LHCN-M2 (cell line): ENCODE measurements at places on chromosomes 5 and 9. TPM values are rescaled to one million over a fixed set of nuclear protein-coding genes. Genes with fewer than 3 reads are reported as not detected.

- DNase-seq = no peak
Measured at GRCh38 chr5:72288924-72289323, 31.1 kb downstream of the MRPS27 start.

DNA sequence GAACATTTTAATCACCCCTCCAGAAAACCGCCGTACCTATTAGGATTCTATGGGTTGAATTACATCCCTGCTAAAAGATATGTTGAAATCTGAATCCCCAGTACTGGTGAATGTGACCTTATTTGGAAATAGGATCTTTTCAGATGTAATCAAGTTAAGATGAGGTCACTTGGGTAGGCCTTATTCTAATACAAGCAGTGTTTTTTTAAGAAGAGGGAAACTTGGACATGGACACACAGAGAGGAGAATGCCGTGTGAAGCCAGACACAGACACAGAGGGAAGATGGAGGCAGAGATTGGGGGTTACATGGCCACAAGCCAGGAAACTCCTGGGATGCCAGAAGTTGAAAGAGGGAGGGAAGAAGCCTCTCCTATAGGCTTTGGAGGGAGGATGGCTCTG lies 183.5 kb downstream of the GNA14 start:
- DNase-seq = no peak

- DNase-seq = no peak
Measured at GRCh38 chr5:40578501-40579451, 100.9 kb upstream of the PTGER4 start.

DNA sequence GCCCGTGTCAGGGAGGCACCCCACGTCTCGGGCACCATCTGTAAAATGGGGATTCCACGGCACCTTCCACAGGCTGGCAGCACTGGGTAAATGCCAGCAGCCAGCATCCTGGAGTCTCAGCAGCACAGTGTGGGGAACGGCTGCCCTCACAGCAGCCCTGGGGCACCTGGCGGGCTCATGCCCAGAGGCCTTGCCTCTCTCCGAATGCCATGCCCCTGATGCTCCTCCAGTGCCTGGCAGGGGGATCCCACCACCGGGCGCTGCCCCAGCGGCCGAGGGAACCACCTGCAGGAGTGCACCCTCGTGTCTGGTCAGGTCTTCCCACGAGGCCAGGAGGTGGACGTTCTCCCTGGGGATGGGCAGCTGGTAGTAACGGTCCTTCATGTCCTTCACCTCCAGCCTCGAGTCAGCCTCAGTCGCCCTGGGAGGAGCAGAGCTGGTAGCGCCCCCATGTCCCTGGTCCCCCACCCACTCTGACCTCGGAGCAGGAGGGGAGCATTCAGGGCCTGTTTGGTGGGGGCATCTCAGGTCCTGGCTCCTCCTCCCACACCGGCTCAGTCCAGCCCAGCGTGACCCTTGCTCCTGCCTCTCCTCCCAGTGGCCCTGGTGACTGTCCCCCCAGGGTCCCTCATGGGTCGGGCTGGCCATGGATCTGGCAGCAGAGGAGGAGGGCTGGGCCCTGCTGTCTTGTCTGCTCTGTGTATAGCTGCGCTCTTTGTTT lies 49.9 kb upstream of the NRARP start:
- no peak for DNase-seq

- DNase-seq = no peak
Measured at GRCh38 chr5:1134478-1134877, 22.6 kb upstream of the SLC12A7 start.

DNA sequence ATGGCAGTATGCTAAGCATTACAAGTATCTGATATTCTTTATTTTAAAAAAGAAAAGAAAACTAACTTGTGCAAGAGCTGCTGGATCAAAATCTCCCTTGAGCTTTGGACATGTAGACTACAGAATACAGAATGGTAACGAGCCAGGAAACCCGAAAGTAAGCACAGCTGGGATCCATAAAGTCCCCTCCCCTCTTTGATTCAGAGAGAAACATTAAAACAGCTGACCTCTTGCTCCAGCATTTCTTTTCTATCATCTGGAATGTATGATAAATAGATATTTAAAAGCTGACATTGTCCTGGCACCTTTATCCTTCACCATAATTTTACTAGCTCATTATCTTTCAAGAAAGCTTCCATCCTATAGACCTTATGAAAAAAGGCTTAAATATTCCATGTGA lies 28.2 kb upstream of the LPAR1 start:
- DNase-seq = no peak

- no peak for DNase-seq
Measured at GRCh38 chr9:87655731-87656130, 70.2 kb upstream of the CTSL start.

DNA sequence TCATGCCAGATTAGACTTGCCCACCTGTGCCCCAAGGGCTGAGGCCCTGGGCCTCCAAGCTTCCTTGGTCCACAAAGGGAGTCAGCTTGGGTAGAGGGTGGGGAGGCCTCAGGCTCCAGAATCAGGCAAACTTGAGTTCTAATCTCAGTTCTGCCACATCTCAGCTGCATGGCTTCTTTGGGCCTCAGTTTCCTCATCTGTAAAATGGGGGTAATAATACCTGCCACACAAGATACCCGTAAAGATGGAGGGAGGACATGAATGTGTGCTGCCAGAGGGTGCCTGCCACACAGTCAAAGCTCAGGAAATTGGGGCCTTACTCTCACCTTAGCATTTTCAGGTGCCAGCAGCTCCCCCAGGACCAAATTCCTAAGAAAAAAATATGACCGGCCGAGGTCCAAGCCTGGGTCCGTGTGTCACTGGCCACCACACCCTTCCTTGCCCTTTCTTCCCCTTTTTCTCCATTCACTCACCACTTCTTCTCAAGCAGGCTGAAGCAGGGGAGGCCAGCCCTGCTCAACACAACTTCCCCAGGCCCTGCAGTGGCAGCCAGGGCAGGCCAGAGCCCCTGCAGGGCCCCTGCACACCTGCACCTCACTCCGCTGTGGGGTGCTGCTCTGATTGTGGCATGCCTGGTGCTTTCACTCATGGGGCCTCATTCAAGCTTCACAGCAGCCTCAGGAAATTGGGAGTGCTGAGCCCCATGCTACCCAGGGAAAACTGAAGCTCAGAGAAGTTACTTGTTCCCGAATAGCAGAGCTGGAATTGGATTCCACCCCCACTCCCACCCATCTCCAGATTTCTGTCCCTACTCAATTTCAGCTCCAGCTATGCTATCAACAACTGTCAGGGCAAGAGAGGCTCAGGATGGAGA lies 3.9 kb downstream of the RGS14 start:
- DNase-seq = no peak

GRCh38 chr5:129905473-129906176 lies 1.4 kb downstream of the CHSY3 start:
- DNase-seq = peak; percentile 35

- DNase-seq = no peak
Measured at GRCh38 chr9:27474305-27474704, 49.8 kb upstream of the IFNK start.

GRCh38 chr5:68381909-68382308 lies 166.4 kb downstream of the PIK3R1 start:
- DNase-seq = no peak

DNA sequence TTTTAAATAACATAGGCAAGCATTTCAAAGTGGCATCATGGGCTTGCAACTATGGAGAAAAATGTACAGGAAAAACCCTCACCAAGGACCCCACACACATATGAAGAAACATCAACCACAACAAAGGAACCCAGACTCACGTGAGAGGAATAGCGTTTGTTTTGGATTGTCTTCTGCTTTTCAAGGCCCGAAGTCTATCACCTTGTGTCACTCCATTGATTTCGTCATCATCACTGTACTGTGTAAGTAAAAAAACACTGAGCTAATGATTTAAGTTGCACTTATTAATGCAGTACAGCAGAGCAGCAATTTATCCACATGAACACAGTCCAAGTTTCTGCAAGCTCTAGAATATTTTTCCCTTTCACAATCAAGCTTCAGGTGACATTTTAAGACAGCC lies 72.4 kb downstream of the HABP4 start:
- DNase-seq = no peak

DNA sequence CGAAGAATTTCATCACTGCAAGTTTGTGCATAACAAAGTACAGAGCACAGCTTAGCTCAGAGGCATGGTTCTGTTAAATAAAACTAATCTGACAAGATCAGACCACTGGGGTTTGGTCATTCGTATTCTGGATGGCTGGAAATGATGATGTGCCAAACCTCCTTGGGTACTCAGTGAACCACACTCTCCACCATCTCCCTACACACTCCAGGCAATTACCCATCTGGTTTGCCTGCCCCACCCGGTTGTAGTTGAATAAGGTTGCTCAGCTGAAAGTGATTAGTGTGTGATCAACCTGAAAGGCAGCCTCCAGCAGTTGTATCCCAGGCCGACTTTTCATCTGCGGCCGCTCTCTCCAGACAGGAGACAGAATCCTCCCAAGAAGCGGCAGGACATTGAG lies 371.4 kb downstream of the TLE1 start:
- no peak for DNase-seq

- peak; percentile 2 for DNase-seq
Measured at GRCh38 chr5:158487156-158487555, 612.6 kb downstream of the EBF1 start.

DNA sequence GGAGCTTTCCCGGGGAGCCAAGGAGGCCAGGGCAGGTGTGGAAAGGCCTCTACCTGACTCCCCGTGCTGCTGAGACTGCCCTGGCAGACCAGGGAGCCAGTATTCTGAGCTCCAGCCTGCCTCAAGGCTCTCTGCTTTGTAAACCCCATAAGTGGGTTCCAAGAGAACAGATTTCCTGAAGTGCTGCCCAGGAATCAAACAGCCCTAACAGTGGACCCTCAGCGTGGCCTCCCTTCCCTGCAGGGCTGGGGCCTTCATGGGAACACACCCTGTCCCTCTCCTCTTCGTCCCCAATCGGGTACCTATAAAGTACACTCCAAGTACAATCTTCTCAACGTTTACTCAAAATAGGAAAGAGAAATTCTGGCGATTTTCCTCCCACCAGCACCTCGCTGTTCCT lies 252.5 kb downstream of the FSTL4 start:
- no peak for DNase-seq

GRCh38 chr9:86352440-86353077 lies 1.7 kb downstream of the TUT7 start:
- DNase-seq = no peak

- DNase-seq = no peak
Measured at GRCh38 chr5:139669662-139670368, 21.7 kb downstream of the CXXC5 start.

DNA sequence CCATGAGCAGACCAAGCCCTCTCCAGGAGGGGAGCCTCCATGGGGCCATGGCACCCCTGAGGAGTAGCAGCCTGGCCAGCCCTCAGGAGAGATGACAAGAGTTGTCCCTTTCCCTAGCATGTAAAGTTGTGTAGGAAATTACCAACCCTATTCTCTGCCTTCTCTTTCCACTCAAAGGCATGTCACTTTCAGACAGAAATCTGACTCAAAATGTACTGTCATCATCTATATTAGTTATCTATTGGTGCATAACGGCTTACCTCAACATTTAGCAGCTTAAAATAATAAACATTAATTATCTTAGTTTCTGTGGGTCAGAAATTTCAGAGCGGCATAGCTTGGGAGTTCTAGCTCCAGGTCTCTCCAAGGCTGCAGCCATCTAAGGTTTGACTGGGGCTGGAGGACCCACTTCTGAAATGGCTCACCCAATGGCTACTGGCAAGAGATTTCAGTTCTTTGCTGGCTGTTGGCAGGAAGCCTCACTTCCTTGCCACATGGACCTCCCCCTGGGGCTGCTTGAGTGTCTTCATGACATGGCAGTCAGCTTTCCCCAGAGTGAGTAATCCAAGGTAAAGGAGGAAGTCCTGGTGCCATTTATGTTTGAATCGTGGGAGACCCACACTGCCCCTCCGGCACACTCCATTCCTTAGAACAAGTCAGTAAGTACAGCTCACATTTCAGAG lies 632.3 kb downstream of the CCDC171 start:
- DNase-seq = peak; percentile 15

DNA sequence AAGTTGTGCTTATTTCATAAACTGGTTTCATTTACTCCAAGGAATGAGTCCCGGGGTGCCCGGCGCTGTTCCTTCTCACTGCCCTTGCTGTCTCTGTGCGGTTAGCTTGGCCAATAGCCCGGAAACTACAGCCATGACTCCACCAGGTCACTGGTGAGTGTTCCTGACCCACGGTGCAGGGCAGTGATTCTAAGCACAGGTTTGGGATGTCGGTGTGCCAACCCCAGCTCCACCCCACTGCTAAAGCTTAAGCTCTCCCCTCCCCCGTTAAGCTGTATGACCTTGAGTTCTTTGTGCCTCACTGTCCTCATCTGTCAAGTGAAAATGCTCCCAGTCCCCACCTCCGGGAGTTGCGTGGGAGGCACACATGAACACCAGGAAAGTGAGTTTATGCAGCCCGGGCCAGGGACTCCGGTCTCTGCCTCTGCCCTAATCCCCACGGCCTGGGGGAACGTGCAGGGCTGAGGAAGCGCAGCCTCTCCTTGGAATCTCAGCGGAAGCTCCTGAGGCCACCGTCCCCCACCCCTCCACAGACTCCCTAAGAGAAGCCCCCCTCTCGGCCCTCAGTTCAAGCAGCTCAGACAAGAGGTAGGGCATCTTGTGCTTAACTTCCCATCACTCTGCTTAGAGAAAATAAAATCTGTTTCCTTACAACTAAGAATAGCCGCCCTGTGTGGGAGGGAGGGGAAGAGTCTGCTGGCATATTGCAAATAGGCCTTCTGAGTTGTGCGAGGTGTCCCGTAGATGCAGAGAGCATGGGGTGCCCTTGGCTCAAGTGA lies 92.0 kb upstream of the RAI14 start:
- no peak for DNase-seq

DNA sequence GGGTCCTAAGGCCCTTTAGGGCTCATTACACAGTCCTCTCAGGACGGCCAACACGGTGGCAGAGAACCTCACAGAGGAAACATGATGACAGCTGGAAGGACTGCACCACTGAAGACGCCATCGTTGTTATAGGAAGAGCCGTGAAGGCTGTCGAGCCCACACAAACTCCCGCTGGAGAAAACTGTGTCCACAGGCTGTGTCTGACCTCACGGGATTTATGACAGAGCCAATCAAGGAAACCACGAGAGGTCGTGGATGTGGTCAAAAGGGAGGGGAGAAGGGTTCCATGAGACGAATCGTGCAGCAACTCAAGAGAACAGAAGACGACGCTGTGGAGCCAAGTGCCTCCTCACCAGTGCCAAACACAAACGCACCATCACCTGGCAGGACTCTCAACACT lies 12.2 kb downstream of the QSOX2 start:
- no peak for DNase-seq

- no peak for DNase-seq
Measured at GRCh38 chr5:1380011-1380817, 35.3 kb upstream of the CLPTM1L start.

GRCh38 chr5:180115326-180116076 lies 43.9 kb upstream of the RNF130 start:
- DNase-seq = no peak

- no peak for DNase-seq
Measured at GRCh38 chr5:54696931-54697330, 179.4 kb downstream of the SNX18 start.

Gene IFNK
- not detected in 2 replicates for total RNA-seq

Gene GPR150
- 1.3 and 1.6 TPM in 2 replicates for total RNA-seq

Gene UBQLN1
- 99.8 and 111 TPM in 2 replicates for total RNA-seq

Gene EPB41L4A
- total RNA-seq = not detected in 2 replicates

Gene PCDHB3
- total RNA-seq = 2.0 and 2.4 TPM in 2 replicates

Gene FABP6
- total RNA-seq = not detected in 2 replicates

Gene LYRM7
- total RNA-seq = 14.1 and 16.9 TPM in 2 replicates
